ENCODE measurements at places on chromosomes 1 and 21. TPM values are rescaled to one million over a fixed set of nuclear protein-coding genes. Genes with fewer than 3 reads are reported as not detected.

TPTE gene
- not detected for polyA plus RNA-seq

NECAP2 gene
- polyA plus RNA-seq: 65.7 TPM

GRCh38 chr1:30642391-30643120, 80.8 kb downstream of the MATN1 start:
- DNase-seq: no peak

- DNase-seq: no peak
Observed at GRCh38 chr1:29315262-29315661, 78.9 kb downstream of the PTPRU start.

- DNase-seq: no peak
Observed at GRCh38 chr21:39670701-39671100, 58.0 kb downstream of the B3GALT5 start.

DNA sequence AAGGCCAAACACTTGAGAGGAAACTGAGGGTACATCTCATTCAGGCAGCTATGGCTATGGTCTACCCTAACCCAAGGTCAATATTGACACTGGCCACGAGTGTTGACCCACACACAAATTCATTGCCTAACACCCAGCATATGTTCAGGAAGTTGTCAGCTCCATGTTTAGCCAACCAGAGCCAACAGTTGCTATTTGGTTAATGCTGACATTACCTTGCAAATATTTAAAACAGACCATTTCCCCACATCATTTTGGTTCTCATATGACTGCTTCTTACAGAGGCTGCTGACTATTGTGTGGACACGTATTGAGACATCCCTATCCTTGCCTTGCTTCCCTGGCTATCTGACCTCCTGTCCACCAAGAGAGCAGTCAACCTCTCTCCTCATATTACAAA, 97.3 kb downstream of the LMX1A start:
- DNase-seq: no peak

DNA sequence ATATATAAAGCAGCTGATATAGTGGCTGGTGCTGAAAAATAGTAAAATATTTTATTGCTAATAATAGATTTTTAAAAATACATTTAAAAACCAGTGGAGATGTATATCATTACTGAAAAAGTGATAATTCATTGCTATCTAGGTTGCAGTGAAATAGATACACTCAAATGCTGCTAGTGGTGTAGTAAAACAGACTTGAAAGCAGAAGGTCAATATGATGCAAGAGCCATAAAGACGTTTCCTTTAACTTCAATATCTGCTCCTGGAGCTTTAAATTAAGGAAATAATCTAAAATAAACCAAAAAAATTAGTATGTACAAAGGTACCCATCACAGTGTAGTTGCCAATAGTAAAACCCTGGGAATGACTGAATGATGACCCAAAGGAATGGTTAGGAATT, 26.2 kb downstream of the RHEX start:
- DNase-seq: no peak

DNA sequence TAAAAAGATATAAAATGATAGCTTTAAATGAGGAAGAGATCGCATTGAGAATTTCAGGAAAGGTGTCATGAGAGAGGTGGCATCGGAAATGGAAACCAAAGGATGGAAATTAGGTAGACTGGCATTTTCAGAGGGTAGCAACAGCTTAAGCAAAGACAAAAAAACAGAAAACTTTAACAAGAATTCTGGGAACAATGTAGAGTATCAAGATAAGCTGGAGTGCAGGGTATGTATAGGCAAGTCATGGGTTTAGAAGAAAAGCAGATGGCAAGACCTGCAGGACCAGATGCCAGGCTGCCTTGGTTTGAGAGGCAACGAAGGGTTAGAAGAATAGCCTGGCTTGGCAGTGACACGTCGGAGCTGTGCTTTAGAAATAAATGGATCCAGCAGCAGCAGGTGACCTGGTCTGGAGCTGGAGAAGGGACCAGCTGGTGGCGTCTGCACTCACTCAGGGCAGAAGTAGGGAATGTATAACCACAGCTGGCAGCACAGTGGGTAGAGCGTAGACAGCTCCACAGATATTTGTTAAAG, 149.4 kb upstream of the TIAM1 start:
- DNase-seq: no peak

DNA sequence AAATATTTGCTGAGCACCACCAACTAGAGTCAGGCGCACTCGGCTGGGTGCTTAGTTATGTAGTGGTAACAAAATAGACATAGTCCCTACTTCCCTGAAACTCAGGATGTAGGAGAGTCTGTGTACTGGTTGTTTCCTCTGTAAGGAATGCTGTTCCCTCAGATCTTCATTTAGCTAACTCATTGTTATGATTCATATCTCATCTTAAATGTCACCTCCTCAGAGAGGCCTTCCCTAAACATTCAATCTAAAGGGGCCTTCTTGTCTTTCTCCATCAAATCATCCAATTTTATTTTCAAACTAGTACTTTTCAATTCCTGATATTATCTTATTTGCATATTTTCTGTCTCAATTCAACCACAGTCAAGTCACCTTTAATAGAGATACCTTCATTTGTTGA, 132.9 kb downstream of the PIK3R3 start:
- DNase-seq: no peak

- DNase-seq: no peak
Observed at GRCh38 chr1:26717017-26717491, 21.2 kb downstream of the ARID1A start.

DNA sequence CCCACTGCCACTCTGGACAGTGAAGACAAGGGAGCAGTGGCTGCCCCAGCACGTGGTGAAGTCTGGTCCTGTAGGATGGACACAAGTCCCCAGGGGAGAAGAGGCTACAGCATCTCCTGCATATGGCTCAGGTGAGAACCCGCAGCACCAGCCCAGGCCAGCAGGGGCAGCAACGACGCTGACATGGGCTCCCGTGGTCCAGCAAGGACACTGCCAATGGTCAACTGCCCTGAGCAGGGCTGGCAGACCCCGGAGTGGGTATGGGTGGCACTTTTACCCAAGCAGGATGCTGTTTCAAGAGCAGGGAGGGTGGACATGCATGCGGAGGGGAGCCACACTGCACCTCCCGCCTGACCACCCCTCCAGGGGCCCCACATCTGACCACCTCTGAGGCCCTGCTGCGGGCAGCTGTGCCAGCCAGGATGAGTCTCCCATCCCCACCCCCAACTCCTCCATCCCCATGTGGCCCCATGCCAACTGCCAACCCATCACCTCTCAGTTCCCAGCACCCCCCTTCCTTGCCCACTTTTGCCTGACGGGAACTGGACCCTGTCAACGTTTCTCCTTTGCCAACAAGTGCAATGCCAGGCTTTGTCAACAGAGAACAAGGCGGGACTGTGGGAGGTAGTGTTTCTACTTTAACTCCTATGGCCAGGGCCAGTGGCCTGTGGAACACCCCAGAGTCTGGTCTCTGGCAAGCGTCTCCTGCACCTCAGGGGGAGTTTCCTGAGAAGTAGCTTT, 8.6 kb downstream of the MORN1 start:
- DNase-seq: no peak

GRCh38 chr21:38914528-38915293, 109.0 kb downstream of the ETS2 start:
- DNase-seq: no peak
